ENCODE measurements at places on chromosomes 6 and 20.

DNA sequence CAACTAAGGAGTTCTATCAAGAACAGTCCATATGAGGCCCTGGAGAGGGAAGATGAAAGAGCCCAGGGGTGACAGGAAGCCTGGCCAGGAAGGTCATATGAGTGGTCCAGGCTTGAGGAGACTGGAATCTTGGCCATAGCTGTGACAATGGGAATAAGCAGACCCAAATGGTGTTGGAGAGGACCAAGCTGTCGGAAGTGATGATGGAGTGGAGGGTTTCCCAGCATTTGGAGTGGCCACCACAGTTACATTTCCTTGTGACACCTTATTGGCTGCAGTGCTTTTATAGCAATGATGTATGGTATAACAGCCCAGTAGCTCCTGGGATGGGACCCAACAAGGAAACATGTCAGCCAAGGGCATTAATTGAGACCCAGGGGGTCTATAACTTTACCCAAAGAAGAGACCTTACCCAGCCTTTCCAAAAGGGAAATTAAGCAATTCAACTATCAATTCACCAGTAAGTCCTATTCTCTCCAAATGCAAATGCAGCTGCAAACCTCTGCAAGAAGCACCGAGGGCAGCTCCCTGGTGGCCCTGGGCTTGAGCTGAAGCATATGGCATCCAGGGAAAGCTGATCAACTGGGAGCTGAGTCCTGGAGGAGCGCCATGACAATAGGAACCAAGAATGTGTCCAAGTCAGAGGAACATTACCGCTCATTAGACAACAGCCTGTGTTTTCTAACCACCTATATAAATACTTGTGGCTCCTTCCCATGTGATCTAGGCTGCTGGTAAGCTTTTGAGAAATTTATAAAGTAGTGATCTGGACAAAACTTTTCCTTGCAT, 219.4 kb downstream of the SOD2 start:
- no peak for DNase-seq

DNA sequence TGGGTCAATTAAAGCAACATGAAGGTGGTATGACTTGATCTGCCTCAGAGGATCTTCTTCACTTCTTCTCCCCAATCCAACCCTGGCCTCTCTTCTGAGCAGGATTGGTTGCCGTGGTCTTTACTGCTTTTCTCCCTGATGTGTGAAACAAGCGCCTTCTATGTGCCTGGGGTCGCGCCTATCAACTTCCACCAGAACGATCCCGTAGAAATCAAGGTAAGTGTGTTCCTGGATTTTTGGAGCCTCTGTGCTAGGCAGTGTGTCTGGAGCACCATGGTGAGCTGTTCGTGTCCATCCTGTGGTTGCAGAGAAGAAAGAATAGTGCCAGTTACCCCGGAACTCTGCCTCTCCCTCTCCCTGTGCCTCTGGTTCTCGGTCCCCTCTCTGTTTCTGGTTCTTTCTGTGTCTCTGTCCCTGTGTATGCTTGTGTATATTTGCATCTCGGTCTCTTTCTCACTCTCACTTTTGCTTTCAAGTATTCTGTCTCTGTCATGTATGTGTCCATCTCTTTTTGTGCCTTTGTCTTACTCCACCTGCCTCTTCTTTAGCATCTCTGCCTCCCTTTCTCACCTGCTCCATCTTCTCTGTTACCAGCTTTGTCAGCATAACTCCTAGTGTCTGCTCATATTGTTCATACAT, 23.5 kb downstream of the TM9SF4 start:
- no peak for DNase-seq

GRCh38 chr6:18510644-18511033, 123.5 kb downstream of the RNF144B start:
- DNase-seq: no peak

DNA sequence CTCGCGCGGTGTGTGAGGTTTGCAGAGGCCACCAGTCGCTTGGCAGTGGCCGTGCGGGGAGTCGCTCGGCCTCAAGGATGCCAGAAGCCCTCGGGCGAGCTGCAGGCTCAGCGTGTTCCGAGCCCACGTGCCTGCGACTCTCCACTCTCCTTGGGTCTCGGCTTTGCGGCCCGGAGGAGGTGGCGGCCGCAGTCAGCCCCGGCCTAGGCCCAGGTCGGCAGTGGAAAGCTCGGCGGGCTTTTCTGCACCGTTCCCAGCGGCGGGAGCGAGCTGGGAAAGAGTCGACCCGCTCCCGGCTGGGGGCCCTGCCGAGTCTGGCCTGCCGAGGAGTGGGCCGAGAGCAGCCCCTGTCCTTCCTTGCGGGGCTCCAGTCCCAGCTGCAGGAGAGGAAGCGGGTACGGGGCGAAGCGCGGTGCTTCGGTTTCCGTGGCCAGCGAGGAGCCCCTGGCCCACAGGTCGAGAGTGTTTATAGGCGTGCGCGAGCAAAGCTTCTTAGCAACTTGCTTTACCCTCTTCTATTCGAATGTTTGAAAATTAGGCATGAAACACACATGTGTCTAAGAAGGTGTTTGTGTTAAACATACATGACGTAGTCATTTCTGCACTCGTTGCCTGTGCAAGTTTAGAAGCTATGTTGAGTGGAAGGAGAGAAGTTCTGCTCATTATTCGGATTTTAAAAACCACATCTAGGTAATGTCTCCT, 5.6 kb downstream of the FOXC1 start:
- DNase-seq: no peak

- no peak for DNase-seq
Measured at GRCh38 chr20:44683263-44684046, 31.7 kb upstream of the CCN5 start.

- DNase-seq: no peak
Measured at GRCh38 chr6:152975204-152975915, 7.5 kb downstream of the FBXO5 start.

DNA sequence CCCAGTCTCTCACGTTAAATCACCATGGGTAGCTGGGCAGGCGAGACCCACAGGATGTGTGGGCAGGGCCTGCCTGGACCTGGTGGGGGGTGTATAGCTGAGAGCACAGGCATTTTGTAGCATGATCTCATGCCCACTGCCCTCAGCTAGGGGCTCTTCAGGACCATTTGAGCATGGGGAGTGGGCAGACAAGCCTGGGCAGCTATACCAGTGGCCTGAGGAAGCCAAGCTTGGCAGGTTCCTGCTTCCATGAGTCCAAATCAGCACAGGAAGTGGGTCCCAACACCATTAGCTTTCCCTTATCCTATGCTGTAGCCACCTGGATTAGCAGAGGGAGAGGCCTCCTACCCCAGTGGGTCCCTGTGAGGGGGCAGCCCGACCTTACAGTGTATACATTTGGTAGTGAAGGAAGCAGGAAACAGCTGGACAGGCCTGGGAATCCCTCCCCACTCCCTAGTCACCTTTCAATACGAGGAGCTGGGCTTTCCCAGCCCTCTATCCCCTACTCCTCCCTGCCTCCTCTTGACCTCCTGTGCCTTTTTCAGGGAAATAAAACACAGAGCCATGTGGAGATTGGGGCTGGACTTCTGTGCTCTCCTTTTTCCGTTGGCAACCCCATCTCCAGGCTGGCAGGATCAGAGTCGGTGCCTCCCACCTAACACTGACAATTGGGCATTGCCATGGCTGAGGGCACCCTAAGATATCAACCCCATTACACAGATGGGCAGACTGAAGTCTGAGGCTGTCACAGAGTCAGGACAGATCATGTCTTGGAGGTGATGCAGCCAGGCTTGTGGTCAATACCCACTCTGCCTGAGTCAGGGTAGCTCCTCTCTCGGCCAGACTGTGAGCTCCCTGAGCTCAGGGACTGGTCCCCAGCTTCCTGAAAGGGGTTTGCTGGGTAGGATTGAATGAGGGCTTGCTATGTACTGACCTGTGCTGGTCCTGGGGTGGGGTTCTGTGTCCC, 59.8 kb downstream of the MRPL14 start:
- no peak for DNase-seq

DNA sequence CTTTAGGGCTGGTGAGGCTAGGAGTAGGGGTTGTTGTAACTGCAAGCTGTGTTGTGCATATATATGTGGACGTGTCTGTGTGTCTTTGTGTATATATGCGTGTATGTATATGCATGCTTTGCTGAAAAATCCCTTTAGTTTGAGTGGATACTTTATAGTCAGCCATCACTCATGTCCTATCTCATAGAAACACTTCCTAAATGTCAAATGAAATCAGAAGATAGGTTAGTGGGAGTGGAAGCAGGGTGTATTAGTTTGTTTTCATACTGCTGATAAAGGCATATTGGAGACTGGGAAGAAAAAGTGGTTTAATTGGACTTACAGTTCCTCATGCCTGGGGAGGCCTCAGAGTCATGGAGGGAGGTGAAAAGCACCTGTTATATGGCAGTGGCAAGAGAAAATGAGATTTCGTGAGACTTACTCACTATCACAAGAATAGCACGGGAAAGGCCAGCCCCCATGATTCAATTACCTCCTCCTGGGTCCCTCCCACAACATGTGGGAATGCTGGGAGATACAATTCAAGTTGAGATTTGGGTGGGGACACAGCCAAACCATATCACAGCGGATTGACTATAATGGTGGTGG, 131.1 kb downstream of the JARID2 start:
- no peak for DNase-seq

DNA sequence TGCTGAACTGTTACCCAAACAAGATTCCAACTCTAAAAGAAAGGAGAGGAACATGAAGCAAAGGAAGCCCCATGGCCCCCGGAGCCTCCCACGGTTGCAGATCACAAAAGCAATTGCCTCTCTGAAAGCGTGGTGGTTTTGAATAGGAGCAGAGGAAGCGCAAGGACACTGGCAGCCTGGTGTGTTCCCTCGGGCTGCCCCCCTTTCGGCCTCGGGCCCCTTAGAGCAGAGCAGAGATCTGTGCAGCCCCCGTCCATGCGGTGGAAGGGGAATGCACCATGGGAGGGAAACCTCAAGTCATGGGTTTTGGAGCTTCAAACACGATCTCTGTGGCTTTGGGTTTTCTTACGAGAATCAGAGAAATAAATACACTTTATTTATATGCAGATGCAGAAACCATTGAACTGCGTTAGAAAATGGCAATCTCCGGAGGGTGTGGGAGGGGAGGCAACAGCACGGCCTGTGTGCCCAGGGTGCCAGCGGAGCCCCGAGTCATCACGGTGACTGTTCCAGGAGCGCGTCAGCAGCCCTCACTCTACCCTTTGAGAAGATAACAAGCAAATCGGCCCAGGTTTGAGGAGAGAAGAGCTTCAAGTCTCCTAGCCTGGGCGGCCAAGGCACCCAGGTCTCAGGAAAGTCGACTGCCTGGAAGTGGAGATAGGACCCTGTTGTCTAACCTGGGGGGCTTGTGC, 20.5 kb downstream of the FOXF2 start:
- no peak for DNase-seq

- no peak for DNase-seq
Measured at GRCh38 chr6:43803055-43803782, 33.2 kb downstream of the VEGFA start.

DNA sequence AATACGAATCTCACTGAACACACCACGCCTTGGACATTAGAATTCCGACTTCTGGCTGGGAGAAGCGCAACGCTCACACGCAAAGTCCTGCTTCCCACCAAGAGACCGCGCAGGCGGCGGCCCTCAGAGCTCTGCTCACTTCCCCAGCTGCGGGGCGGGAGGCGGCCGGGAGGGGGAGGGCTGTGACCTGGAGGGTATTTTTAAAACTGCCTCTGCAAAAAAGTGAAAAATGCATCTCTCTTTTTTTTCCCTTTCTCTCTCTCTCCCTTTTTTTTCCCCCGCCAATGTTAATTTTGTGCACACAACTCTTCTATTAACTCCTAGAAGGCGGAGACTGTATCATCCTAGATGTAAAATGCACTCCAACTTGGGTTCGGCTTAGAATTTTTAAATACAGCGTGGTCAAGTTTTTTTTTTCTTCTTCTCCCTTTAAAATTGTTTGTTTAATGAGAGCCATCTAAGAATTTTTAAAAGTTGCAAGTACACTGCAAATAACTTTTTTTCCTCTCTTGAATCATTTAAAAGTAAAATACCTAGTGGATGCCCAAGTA, 66.4 kb downstream of the STX11 start:
- DNase-seq: no peak

DNA sequence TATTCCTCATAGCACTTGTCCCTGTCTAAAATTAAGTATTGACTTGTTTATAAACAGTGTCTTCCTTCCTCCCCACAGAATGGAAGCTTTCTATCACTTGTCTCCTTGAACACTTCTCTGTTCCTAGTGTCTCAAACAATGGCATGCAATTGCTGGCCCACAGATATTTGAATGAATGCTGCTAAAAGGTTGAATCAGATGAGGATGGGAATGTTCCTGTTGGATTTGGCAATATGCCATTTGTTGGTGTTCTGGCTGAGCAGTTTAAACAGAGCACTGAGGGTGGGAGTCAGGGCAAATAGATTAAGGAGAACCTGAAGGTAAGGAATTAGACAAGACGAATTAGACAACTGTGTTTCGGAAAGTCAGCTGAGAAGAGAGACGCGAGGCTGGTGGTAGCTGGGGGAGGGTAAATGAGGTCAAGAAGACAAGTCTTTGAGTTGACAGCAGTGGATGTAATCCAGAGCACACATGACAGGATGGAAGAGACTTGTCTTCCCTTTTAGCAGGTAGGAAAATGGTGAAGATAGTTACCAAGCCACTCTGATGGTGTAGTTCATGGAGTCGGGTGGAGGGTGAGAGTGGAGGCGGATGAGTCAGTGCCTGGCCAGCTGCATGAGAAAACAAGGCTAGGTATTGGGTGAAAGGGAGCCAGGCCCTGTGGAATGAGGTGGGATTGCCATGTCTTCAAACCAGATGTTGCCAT, 58.3 kb upstream of the GNRH2 start:
- DNase-seq: no peak

GRCh38 chr6:113630738-113631535, 226.2 kb upstream of the MARCKS start:
- DNase-seq: no peak

DNA sequence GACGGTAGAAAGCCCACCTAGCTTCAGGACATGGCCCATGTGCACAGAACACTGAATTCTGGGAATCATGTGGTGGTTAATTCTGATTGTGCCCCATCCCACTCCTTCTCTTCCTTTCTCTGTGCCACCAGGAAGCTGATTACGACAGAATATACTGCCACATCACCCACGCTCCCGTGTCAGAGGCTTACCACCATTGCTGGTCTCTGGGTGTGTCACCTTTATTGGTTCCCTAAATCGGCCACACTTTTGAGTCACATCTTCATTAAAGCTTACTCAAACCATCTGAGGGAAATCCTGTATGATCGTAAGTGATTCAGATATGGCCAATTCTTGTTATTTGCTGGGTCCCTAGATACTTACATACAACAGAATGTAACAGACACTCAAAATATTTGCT, 3.1 kb downstream of the TRMT6 start:
- DNase-seq: no peak

- DNase-seq: no peak
Measured at GRCh38 chr6:34535199-34535598, 20.9 kb downstream of the SPDEF start.

All from thoracic aorta (tissue), 2 donors.